A549 treated with GW870086 at 1 μM for 4 hours (cell line): ENCODE measurements at places on chromosomes 12 and 14. TPM values are rescaled to one million over a fixed set of nuclear protein-coding genes. Genes with fewer than 3 reads are reported as not detected.

RNASE4 gene
- 5.6 to 10.0 TPM (median 7.3 TPM) in 5 replicates for total RNA-seq

DHRS4L2 gene
- total RNA-seq: 21.5 to 34.0 TPM (median 29.9 TPM) in 5 replicates

NANOG gene
- total RNA-seq: not detected in 5 replicates

MUCL1 gene
- not detected in 5 replicates for total RNA-seq

SAMD15 gene
- 1.5 to 2.0 TPM (median 1.7 TPM) in 5 replicates for total RNA-seq

GALNT4 gene
- total RNA-seq: 7.6 to 14.5 TPM (median 13.0 TPM) in 5 replicates

RND1 gene
- 4.3 to 9.8 TPM (median 8.0 TPM) in 5 replicates for total RNA-seq

MYRFL gene
- total RNA-seq: 0.10 to 0.31 TPM in 2 of 5 replicates, not detected in the others

RNF212B gene
- total RNA-seq: not detected in 5 replicates

CACNA1C gene
- total RNA-seq: 0.03 to 0.05 TPM (median 0.03 TPM) in 3 of 5 replicates, not detected in the others

PPP4R4 gene
- total RNA-seq: 0.22 to 0.51 TPM (median 0.38 TPM) in 5 replicates

WIF1 gene
- total RNA-seq: not detected in 5 replicates

TRAFD1 gene
- total RNA-seq: 14.6 to 17.6 TPM (median 17.0 TPM) in 5 replicates

GALNT16 gene
- 2.5 to 3.8 TPM (median 3.6 TPM) in 5 replicates for total RNA-seq

WNT5B gene
- total RNA-seq: 1.5 to 2.8 TPM (median 2.3 TPM) in 5 replicates

FOXG1 gene
- 0.10 to 0.19 TPM (median 0.14 TPM) in 5 replicates for total RNA-seq

BMP4 gene
- 1.3 to 3.2 TPM (median 1.6 TPM) in 5 replicates for total RNA-seq

TAS2R31 gene
- total RNA-seq: 0.13 to 0.15 TPM in 2 of 5 replicates, not detected in the others
